ENCODE measurements at places on chromosomes 1 and 21.

GRCh38 chr1:61452176-61453035 lies 272.5 kb downstream of the TM2D1 start:
- no peak for DNase-seq

- DNase-seq: no peak
Observed at GRCh38 chr1:209570743-209571142, 12.8 kb upstream of the CAMK1G start.

DNA sequence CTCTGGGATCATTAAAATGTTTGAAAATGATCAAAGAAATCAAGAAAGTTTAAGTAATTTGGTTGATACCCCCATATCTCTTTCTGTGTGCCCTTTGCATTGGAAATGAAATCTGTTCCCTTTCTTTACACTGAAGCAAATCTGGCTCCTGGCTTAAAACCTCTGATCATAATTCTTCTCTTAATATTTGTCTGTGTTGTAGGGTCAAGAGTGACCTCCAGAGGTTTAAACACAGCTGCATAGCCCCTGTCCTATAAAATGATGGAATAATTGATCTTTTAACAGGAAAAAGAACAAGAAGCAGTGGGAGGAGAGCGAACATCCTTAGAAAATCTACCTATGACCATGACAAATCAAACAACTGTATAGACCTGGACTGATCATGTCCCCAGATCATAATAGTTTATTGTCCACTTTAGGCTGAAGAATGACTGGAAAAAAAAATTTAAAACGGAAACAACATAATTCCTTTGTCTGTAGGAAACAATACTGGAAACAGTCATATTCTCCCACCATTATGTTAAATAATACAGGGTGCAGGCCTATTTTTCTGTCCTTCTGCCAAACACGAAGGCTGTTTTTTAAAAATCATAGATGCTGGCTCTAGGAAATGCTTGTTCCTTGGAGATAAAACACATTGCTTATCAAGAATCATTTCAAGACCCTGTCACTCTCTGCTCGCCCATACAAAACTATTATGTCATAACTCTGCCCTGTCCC lies 184.3 kb downstream of the NEGR1 start:
- DNase-seq: no peak

- no peak for DNase-seq
Observed at GRCh38 chr1:27152829-27153548, 1.9 kb downstream of the SLC9A1 start.

DNA sequence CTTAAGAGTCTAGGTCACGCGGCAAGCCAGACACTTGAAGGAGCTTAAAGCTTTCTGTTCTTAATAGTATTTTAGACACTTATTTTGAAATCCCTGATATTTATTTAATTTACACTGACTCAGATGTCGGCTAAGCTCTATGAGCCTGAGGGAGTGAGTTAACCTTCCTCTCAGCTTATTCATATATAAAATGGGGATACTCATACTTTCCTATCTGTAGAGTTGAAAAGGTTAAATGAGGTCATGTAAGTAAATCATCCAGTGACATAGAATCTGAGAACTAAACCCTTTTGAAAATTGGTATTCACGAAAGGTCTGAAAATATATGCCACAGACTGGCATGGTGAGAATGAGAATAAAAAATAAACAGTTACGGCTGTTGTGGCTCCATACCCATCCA lies 1.4 kb upstream of the GPR161 start:
- no peak for DNase-seq

GRCh38 chr1:36778740-36779139 lies 255.6 kb downstream of the GRIK3 start:
- no peak for DNase-seq

DNA sequence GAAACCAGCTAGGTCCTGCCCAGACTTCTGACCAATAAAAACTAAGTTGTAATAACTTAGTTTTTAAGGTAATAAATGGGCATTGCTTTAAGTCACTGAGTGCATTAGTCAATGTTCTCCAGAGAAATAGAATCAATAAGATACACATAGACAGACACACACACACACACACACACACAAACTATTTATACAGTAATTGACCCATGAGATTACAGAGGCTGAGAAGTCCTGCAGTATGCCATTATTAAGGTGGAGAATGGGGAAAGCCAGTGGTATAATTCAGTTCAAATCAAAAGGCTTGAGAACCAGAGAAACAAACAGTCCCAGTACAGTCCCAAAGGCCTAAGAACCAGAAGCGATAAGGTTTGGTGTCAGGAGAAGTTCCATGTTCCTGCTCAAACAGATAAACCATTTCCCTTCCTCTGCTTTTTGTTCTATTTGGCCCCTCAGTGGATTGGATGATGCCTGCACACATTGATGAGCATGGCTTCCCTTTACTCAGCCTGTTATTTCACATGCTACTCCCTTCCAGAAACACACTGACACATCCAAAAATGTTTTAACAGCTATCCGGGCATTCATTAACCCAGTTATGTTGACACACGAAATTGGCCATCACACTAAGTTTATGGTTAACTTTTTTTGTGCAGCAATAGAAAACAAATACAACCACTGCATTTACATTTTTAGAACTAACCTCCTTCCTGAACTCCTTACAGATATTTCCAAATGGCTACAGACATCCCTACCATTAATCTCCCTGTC lies 828.2 kb upstream of the NCAM2 start:
- DNase-seq: no peak

DNA sequence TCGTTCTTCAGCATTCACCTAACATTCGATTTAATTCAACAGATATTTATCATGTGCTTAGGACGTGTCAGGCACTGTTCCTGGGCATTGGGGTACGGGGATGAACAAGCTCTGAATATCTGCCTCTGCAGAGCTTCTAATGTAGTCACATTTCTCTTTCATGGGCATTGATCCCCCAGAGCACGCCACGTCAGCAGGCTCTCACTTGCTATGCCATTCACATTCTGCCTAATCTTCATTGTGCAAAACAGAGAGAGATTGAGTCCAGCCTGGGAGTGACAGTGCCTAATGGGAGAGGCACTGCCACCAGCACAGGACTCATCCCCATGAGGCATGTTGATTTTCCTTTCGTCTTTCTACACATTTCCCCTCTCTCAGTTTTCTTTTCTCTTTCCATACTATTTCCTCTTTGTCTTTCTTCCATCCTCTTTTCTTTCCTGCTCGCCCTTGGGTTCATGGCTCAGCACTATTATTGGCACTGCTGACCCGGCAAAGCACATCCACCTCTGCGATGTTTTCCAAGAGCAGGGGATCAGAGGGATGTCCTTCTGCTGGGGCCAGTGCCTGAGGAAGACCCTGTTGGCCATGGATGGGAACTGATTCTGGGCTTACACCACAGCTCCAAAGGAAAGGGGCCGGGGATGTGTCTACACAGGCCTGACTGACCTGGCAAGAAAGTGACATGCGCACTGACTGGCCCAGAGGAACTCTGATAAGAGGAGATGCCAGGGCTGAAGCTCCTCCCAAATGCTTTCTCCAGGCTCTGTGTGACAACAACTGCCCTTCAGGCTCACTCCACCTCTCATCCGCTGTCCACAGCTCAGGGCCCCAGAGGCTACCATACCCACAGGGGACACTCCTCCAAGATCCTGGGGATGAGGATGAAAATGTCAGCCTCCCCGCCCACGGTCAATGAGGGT lies 195.9 kb downstream of the TOMM20 start:
- no peak for DNase-seq

- no peak for DNase-seq
Observed at GRCh38 chr1:959731-960362, 537 bp upstream of the KLHL17 start.

GRCh38 chr1:204909109-204909508 lies 38.4 kb downstream of the NFASC start:
- no peak for DNase-seq

GRCh38 chr1:80450711-80451110 lies 1350.0 kb upstream of the ADGRL2 start:
- DNase-seq: no peak

- no peak for DNase-seq
Observed at GRCh38 chr1:187894349-187894748, 1065.6 kb downstream of the PLA2G4A start.

- no peak for DNase-seq
Observed at GRCh38 chr1:114588196-114588689, 6.8 kb upstream of the BCAS2 start.

GRCh38 chr1:179867493-179868330 lies 9.9 kb downstream of the TOR1AIP2 start:
- DNase-seq: peak; percentile 49

DNA sequence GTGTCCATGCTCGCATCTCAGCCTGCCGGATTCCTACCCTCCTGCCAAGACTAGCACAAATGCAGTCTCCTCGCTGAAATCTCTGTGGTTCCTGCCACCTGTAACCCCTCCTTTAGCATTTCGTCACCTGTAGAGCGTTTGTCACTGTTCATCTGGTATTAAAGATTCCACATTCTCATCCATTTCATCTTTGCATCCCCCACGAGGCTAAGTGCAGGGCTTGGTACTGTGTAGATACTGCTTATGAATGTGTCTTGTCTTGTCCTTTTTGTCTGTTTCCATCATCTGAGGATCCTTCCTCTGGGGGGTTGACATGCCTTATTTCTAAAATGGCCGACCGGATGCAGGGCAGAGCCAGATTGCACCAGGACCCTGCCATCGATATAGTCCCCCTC lies 53.7 kb upstream of the DNAJC6 start:
- DNase-seq: no peak

DNA sequence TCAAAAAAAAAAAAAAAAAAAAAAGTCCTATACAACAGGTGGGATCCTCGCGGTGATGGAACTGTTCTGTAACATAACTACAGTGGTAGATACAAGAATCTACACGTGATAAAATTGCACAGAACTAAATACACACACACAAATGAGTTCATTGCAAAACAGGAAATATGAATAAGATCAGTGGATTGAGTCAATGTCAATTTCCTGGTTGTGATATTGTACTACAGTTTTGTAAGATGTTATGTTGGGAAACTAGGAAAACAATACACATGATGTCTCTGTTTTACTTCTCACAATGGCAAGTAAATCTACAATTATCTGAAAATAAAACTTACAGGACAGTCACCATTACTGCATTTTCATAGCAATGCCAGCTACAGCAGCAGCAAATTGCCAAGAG lies 59.8 kb downstream of the ITGB3BP start:
- DNase-seq: no peak

- DNase-seq: no peak
Observed at GRCh38 chr1:27108588-27108987, 46.3 kb downstream of the SLC9A1 start.

GRCh38 chr1:8653878-8654277 lies 163.6 kb downstream of the RERE start:
- no peak for DNase-seq

DNA sequence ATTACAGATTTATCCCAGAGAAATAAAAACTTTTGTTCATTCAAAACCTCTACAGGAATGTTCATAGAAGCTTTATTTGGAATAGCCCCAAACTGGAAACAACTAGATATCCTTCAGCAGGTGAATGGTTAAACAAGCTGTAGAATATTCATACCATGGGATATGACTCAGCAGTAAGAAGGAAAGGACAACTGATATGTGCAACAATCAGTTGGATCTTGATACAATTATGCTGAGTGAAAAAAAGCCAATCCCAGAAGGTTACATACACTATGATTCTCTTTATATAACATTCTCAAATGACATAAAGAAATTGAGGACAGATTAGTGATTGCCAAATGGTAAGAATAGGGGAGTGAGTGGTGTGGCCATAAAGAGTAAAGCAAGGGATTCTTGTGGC lies 376.7 kb downstream of the S1PR1 start:
- DNase-seq: no peak

DNA sequence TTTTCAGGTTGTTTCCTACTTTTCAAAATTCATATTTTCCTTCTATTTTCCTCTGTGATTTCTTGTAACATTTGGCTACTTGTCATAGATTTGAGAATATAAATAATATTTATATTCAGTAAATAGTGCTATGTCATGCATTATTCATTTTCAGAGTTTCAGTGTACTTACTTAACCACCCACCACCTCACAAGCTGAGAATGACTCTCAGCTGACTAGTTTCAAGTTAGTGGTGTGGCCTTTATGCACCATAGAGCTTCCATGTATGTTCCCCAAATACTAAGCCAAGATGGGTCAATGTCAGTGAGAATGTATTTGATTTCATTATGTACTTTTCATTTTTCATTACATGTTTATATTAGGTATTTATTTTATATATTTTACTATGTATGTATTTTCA lies 56.9 kb upstream of the RGS1 start:
- peak; percentile 9 for DNase-seq

- no peak for DNase-seq
Observed at GRCh38 chr1:22925111-22925510, 47.6 kb downstream of the LACTBL1 start.

DNA sequence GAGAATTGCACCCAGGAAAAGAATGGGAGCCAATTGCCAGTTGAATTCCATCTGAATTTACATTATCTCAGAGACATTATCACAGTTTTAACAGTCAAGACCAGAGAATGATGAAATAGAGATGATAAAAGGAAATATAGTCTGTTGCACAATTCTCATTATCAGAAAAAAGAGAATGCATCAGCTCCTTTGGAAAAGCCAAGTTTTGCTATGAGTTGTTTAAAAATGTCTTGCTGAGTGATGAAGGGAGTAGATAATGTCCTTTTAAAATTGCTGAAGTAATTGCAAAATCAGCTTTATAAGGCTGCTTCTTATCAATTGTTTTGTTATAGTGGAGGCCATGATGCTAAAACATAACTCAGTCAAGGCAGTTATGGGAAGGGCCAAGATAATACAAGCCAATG lies 37.9 kb upstream of the EEIG2 start:
- no peak for DNase-seq

DNA sequence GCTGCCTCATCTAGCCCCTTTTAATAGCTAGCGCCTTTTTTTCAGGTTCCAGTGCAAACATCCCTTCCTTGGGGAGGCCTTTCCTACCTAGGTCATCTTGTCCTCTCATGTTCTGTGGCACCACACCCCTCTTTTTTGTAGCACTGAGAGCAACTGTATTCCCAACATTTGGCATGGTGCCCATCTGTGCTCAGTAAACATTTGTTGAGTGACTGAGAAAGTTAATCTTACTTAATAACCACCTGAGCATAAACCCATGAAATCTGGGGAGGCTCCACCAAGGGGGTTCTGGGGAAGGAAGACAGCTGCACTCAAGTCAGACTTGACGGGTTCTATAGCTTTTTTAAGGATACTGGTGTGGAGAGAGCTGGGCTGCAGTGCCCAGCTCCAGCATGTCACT lies 90.0 kb downstream of the NOS1AP start:
- no peak for DNase-seq

GRCh38 chr1:173870252-173871075 lies 2.3 kb downstream of the ZBTB37 start:
- DNase-seq: peak; percentile 41

GRCh38 chr1:234929369-234929768 lies 199.3 kb downstream of the TOMM20 start:
- DNase-seq: no peak

DNA sequence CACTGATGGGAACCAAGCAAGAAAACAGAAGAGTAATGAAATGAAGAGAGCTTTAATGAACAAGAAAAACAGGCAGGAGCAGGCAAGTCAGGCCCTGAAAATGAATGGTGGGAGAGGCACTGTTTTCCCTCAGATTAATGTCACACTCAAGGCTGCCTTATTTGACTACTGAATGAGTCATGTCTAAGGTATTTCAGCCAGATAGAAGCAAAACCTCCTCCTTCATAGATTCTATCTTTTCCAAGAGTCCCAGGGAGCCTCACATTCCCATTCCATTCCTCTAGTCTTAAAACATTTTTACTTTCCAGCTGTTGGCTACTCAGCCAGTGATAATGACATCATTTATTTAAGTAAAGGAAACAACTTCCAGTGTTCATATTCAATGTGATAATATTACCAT lies 228.4 kb upstream of the NRIP1 start:
- DNase-seq: no peak

GRCh38 chr1:216459651-216460207 lies 36.5 kb upstream of the USH2A start:
- DNase-seq: no peak

- DNase-seq: no peak
Observed at GRCh38 chr1:54571803-54572541, 23.9 kb downstream of the ACOT11 start.
